Right lobe of liver (tissue), 6 donors: ENCODE measurements at places on chromosomes 1 and 21. TPM values are rescaled to one million over a fixed set of nuclear protein-coding genes. Genes with fewer than 3 reads are reported as not detected.

The ZNF496 gene
- 3.7 TPM for total RNA-seq

DNA sequence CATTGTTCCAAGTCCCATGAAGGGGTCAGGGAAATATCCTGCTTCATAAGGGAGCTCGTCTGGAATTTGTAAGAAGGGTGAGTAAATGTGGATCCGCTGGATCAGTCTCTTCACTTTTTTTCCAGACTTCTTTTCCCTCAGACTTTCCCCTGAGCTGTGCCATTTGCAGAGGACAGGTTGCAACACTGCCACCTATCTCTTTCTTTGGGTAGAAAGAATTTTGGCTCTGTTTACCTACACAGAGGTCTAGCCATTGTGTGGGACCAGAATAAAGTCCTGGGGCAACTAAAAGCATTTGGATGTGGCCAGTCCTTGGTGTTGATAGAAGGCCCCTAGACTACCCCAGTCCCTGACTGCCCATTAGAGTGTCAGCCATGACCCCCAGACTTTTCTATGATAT lies 1146.7 kb upstream of the PRMT6 start:
- DNase-seq = no peak

DNA sequence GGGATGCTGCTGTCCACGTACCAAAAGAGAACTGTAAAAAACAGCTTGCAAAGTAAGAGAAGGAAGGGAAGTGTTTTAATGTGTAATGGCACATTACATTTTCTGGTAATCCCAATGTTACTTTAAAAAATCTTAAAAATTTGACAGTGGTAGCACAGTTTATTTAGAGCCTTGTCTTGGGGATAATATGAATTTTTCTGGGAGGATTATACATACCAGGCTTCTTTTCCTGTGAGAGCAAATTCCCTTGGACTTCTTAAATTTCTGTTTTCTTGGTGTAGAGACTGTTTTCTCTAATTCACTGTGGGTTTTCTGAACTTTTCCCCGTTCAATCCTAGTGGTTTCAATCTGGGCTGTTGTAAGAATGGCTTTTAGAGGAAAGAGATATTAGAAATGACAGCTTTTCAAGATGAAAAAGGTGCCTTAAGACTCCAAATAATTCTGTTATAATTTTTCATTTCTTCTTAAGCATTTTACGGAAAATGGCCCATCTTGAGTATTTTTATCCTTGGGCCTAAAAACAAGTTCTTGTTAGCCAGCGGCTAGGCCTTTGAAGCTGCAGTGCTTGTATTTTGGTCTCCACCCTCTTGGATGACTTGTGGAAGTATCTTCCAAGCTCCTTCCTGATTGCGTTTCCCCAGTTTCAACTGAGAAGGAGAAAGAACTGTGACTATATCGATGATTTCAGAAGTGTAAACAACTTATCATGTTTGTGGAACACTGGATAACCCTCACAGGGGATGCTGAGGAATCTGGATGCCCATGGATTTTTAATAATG lies 70.0 kb downstream of the LEPR start:
- DNase-seq = no peak

DNA sequence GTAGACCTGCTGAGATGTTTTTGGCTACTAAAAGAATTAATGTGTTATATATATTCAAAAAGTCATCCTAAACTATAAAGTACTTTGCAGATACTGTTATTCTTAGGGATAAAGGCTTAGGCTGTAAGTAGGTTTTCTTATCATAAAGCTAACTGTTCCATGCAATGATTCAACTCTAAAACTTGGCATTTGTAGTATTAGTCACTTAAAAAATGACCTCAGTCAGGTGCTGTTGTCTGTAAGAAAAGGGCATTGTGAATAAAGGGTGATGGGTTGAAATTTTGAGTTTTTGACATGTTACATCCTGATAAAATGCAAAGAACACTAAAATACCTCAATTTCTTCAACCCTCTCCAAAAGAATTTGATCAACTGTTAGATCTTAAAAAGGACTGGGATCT lies 32.9 kb downstream of the ADCY10 start:
- no peak for DNase-seq

GRCh38 chr1:52139817-52140540 lies 1.9 kb upstream of the ZFYVE9 start:
- DNase-seq = no peak
